ENCODE measurements at places on chromosomes 12 and 14. TPM values are rescaled to one million over a fixed set of nuclear protein-coding genes. Genes with fewer than 3 reads are reported as not detected.

GRCh38 chr12:48160046-48160445 is 2.7 kb upstream of the ASB8 start:
- H3K4me1 ChIP-seq: peaks cover 10% of the 10 kb centered on the region
- no peaks in the 10 kb centered on the region for H3K36me3 ChIP-seq
- H3K27me3 ChIP-seq: no peaks in the 10 kb centered on the region

- H3K36me3 ChIP-seq: no peaks in the 10 kb centered on the region
- H3K4me3 ChIP-seq: no peak overlapping the region
- H3K4me1 ChIP-seq: no peaks in the 10 kb centered on the region
- no peak for DNase-seq
- H3K27ac ChIP-seq: no peak overlapping the region
These were observed 34.5 kb downstream of the PRKCH start for GRCh38 chr14:61355892-61356325.

GRCh38 chr14:51868405-51868804 is 8.0 kb downstream of the GNG2 start:
- no peaks in the 10 kb centered on the region for H3K36me3 ChIP-seq
- no peak for DNase-seq
- H3K4me3 ChIP-seq: no peak overlapping the region
- no peaks in the 10 kb centered on the region for H3K27me3 ChIP-seq
- no peak overlapping the region for H3K27ac ChIP-seq
- peaks cover 4% of the 10 kb centered on the region for H3K4me1 ChIP-seq

CCDC177 gene
- 1.7 TPM for total RNA-seq

DNA sequence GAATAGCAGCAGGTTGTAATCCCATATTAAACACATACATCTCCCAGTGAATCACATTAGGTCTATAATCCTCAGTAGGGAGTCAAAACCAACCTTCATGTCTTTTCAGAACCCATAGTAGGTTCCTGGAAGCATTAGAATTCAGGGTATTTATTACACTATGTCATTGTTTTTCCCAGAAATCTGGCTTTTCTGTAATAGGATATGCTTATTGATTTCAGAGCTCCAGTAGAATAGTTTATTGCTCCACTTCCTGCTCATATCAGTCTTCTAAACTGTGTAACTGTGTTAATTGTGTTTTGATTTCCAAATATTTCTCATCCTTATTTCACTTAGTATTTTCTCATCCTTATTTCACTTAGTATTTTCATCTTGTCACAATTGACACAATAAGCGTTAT is 268.0 kb downstream of the CCDC59 start:
- no peaks in the 10 kb centered on the region for H3K27me3 ChIP-seq
- no peaks in the 10 kb centered on the region for H3K4me1 ChIP-seq
- no peak overlapping the region for H3K4me3 ChIP-seq
- no peak overlapping the region for H3K27ac ChIP-seq
- H3K36me3 ChIP-seq: no peaks in the 10 kb centered on the region
- DNase-seq: no peak

- H3K27ac ChIP-seq: no peak overlapping the region
- DNase-seq: no peak
- peaks cover 6% of the 10 kb centered on the region for H3K4me1 ChIP-seq
- peaks cover 7% of the 10 kb centered on the region for H3K27me3 ChIP-seq
- no peak overlapping the region for H3K4me3 ChIP-seq
These were observed 12.4 kb upstream of the SIX1 start for GRCh38 chr14:60661721-60662120.

- peak; percentile 59 for DNase-seq
- H3K36me3 ChIP-seq: no peaks in the 10 kb centered on the region
- H3K27me3 ChIP-seq: no peaks in the 10 kb centered on the region
- H3K4me1 ChIP-seq: peaks cover 9% of the 10 kb centered on the region
These were observed 32.6 kb downstream of the PAPLN start for GRCh38 chr14:73269729-73270531.

GRCh38 chr12:40017488-40017887 is 88.4 kb downstream of the SLC2A13 start:
- DNase-seq: no peak
- no peak overlapping the region for H3K27ac ChIP-seq
- H3K4me1 ChIP-seq: no peaks in the 10 kb centered on the region
- H3K36me3 ChIP-seq: no peaks in the 10 kb centered on the region

DNA sequence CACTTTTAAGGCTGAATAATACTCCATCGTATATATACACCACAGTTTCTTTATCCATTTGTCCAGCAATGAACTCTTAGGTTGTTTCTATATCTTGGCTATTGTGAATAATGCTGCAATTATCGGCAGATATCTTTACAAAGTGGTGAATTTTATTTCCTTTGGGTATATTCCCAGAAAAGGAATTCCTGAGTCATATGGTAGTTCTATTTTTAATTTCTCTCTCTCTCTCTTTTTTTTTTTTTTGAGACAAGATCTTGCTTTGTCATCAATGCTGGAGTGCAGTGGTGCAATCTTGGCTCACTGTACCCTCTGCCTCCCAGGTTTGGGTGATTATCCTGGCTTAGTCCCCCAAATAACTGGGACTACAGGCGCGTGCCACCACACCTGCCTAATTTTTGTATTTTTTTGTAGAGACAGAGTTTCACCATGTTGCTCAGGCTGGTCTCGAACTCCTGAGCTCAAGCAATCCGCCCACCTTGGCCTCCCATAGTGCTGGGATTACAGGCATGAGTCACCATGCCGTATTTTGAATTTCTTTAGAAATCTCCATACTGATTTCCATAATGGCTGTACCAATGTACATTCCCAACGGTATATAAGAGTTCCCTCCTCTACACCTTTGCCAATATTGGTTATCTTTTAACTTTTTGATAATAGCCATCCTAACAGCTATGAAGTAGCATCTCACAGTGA is 98.4 kb downstream of the EFCAB11 start:
- no peaks in the 10 kb centered on the region for H3K27me3 ChIP-seq
- no peak overlapping the region for H3K4me3 ChIP-seq
- H3K27ac ChIP-seq: no peak overlapping the region
- H3K4me1 ChIP-seq: no peaks in the 10 kb centered on the region
- H3K36me3 ChIP-seq: no peaks in the 10 kb centered on the region

DNA sequence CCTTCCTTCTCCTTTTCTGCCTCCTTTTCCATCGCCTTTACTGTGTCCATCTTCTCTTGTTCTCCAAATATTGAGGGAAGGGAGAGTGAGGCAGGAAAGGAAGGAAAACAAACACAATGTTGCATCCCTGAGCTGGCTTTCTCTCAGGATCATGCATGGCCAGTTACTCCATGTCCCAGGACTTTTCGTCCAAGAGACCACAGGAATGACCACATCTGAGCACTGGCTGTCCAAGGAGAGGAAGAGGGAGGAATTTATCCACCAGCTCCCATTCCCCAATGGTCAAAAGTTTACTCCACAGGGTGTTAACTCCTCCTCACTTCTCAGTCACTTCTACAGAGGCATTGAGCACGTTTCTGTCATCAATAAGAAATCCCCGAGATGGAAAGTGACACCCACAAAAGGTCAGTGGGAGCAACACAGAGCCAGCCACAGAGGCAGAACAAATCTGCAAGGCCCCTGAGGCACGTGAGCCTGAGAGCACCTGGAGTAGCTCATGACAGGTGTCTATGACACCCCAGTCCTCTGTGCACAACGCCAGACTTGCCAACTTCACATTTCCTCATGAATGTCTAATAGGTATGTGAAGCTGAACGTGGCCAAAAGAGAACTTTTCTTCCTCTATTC is 177.3 kb upstream of the NUDT4 start:
- no peak overlapping the region for H3K4me3 ChIP-seq
- peaks cover 6% of the 10 kb centered on the region for H3K4me1 ChIP-seq
- peak; percentile 21 for DNase-seq
- H3K27ac ChIP-seq: no peak overlapping the region

DNA sequence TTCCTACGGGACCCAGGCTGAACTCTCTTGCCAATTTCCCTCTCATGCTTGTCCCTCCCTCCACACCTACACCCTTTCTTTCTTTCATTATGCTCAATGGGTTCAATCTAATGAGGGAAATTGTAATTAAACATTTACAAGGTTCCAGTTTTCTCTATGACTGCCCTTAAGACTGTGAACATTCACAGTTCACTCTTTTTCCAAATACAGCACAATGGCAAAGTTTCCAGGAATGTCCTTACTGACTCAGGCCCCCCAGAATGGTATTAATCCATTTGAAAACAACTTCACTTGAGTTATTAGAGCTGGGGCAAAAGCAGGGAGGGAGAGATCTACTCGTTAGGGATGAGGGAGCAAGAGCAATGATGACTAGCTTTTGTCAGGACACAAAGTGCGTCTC is 892.1 kb downstream of the NRXN3 start:
- no peaks in the 10 kb centered on the region for H3K36me3 ChIP-seq
- no peak overlapping the region for H3K4me3 ChIP-seq
- H3K27me3 ChIP-seq: no peaks in the 10 kb centered on the region
- H3K27ac ChIP-seq: no peak overlapping the region
- no peaks in the 10 kb centered on the region for H3K4me1 ChIP-seq
- DNase-seq: no peak

DNA sequence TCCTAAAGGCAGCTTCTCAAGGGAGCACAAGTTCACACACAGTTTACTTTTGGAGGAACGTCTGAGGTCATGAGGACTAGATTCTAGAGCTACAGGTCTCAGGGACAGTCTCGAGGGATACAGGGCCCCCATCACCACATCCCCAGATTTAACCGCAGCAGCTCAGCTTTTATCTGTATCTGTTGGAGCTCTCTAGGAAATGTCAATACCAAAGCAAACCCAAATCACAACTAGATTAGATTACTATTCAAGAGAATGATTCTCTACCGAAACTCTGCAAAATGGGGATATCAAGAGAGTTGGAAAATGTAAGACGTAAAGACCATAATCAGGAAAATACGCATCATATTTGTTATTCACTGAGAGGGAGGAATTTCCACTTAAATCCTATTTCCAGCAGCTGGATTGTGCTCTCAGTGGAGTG is 4.0 kb upstream of the MYRFL start:
- no peak overlapping the region for H3K4me3 ChIP-seq
- no peaks in the 10 kb centered on the region for H3K36me3 ChIP-seq
- no peak for DNase-seq
- H3K4me1 ChIP-seq: no peaks in the 10 kb centered on the region
- H3K27me3 ChIP-seq: no peaks in the 10 kb centered on the region
- H3K27ac ChIP-seq: no peak overlapping the region

GRCh38 chr12:93134893-93135285 is 205.8 kb upstream of the EEA1 start:
- H3K4me3 ChIP-seq: no peak overlapping the region
- H3K36me3 ChIP-seq: no peaks in the 10 kb centered on the region
- H3K4me1 ChIP-seq: no peaks in the 10 kb centered on the region
- H3K27ac ChIP-seq: no peak overlapping the region
- H3K27me3 ChIP-seq: no peaks in the 10 kb centered on the region
- DNase-seq: no peak

GRCh38 chr12:4037747-4038312 is 164.6 kb upstream of the PARP11 start:
- no peaks in the 10 kb centered on the region for H3K27me3 ChIP-seq
- H3K36me3 ChIP-seq: no peaks in the 10 kb centered on the region
- DNase-seq: peak; percentile 69

CLEC9A gene
- 5.4 TPM for total RNA-seq

DCN gene
- 329 TPM for total RNA-seq

DNA sequence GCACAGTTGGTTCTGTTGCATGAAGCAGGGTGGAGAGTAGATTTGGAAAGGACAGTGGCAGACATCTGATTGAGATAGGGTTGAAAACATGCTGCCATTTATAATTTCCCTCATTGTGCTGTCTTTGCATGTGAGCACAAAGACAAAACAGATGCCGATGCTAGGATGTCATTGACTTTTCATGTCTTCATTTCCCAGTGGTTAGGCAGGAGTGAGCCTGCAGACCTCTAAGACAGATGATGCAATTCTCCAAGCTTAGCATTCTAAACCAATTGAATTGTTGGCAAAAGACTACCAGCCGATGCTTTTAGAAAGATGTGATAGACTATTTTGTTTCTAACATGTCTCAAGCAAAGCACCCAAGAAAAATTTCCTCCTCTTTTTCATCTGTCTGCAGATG is 37.1 kb upstream of the PELI2 start:
- H3K4me3 ChIP-seq: no peak overlapping the region
- DNase-seq: no peak
- no peaks in the 10 kb centered on the region for H3K4me1 ChIP-seq

PRB2 gene
- total RNA-seq: not detected

TMEM120B gene
- 16.9 TPM for total RNA-seq

DNA sequence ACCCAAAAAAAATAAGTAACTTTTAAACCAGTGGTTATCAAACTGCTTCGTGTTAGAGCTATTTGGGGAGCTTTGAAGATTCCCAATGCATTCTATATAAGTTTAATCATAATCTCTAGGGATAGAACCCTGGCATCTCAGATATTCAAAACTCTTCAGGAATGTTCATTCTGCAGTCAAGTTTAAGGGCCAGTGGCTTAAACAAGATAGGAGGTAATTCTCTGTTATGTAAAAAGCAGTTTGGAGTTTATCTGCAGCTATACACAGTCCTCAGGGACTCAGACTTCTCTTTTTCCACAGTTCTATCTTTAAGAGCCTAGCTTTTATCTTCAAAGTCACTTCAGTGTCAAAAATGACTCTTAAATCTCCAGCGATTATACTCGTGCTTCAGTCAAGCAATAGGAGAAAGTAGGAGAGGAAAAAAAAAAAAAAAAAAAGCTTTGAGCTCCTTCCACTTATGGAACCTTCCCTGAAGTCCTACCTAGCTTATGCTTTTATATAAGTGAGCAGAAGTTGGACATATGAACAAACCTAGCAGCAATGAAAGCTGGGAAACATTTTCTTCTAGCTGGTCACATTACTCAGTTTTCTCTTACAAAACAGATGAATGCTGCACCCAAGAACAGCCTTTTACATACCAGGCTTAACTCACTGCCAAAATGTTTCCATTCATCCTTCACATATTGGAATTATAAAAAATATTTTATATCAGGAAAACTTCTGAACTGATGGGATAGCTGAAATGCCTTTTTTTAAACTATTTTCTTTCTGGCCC is 302.8 kb downstream of the FSCB start:
- H3K27me3 ChIP-seq: no peaks in the 10 kb centered on the region
- H3K4me3 ChIP-seq: no peak overlapping the region
- H3K4me1 ChIP-seq: no peaks in the 10 kb centered on the region
- no peak overlapping the region for H3K27ac ChIP-seq

- H3K27me3 ChIP-seq: no peaks in the 10 kb centered on the region
- H3K4me3 ChIP-seq: no peak overlapping the region
- H3K27ac ChIP-seq: no peak overlapping the region
- no peaks in the 10 kb centered on the region for H3K36me3 ChIP-seq
- H3K4me1 ChIP-seq: no peaks in the 10 kb centered on the region
These were observed 359.9 kb downstream of the TRHDE start for GRCh38 chr12:72631926-72632685.

DNA sequence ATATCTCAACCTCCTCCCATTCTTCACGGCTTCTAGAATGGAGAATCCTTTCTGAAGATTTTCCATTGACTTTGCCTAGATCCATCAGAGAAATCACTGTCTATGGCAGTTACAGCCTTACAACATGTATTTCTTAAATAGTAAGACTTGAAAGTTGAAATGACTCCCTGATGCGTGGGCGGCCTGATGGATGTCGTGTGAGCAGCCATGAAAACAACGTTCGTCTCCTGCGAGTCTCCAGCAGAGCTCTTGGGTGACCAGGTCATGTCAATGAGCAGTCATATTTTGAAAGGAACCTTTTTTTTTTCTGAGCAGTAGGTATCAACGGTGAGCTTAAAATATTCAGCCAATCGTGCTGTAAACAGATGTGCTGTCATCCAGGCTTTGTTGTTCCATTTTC is 139.9 kb upstream of the C14orf180 start:
- H3K4me1 ChIP-seq: peaks cover 9% of the 10 kb centered on the region
- no peak overlapping the region for H3K4me3 ChIP-seq
- no peaks in the 10 kb centered on the region for H3K36me3 ChIP-seq
- no peaks in the 10 kb centered on the region for H3K27me3 ChIP-seq
- DNase-seq: no peak
- H3K27ac ChIP-seq: no peak overlapping the region
